Activated CD4-positive, alpha-beta memory T cell treated with anti-CD3 and anti-CD28 coated beads, Interleukin-2, amount 10 ng/mL, durations not matched to agents 7 days and 5 days (primary cell): ENCODE measurements at places on chromosomes 7 and 10.
A peak's percentile ranks its signal among the peaks of the same experiment; 100 is the strongest.

DNA sequence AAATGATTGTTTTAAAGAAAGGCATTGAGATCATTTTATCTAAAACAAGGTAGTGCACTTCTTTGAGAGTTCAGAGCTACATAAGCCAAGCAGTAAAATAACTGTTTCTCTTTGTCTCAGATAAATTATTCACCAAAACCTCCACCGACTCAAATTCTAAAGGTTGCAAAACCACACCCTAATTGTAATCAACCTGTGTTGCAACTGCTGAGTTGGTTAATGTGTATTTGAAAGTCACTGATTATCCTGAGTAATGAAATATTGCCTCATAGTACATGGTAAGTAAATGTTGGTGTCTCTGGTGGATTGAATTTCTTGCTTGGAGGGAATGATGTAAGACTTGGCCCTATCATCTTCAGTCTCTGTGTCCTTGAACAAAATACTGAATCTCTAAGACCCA, 35.9 kb upstream of the CYP2C9 start:
- DNase-seq, result no peak

GRCh38 chr10:86330778-86331763, 35.5 kb downstream of the GRID1 start:
- DNase-seq, result no peak

- DNase-seq, result no peak
Observed at GRCh38 chr7:26860361-26860760, 4.0 kb downstream of the SKAP2 start.

GRCh38 chr10:80518807-80519360, 18.8 kb upstream of the SH2D4B start:
- no peak for DNase-seq

DNA sequence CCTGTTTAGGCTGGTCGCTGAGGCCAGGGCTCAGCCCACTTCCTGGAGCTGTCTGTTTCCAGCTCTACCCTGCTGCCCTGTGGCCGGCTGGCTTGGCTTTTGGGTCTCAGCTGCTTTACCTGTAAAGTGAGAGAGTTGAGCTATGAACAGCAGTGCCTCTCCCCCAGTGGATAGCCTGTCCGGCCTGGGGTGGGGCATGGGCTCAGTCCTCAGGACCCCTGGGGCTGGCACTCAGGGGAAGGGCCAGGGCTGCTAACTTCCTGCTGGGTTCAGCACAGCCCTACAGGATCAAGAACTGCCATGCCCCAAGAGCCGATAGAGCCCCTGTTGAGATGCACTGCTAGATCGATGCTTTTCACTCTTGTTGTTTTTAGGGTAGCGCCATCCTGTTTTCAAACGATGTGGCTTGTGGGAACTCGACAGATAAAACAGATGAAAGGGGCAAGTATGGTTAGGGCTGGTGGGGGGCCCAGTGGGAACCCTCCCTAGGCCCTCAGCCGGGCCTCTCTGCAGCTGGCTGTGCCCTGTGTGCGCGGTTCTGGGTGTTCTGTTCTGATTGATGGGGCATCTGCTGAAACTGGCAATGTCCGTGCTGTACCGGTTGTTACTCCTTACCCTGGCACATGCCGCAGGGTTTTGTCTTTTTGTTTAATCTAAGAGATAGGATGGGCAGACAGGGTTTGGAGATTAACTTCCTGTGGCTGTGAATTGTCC, 10.0 kb upstream of the SFRP5 start:
- no peak for DNase-seq

- DNase-seq, result no peak
Observed at GRCh38 chr7:1964913-1965578, 267.7 kb downstream of the MAD1L1 start.

DNA sequence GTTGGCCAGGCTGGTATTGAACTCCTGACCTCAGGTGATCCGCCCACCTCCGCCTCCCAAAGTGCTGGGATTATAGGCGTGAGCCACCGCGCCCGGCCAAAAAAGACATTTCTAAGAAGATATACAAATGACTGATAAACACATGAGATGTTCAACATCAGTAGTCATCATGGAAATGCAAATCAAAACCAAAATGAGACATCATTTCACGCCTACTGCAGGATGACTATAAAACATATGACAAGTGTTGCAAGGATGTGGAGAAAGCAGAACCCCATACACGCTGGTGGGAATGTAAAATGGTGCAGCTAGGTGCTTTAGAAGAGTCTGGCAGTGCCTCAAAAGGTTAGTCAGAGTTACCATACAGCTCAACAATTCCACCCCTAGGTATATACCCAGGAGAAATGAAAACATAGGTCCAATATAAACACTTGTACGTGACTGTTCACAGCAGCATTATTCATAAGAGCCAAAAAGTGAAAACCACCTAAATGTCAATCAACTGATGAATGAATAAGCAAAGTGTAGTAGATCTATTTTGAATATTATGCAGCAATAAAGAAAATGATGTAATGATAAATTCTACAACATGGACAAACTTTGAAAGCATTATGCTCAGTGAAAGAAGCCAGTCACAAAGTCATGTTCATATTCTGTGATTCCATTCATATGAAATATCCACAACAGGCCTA, 24.5 kb downstream of the TMEM209 start:
- peak; percentile 22 for DNase-seq

GRCh38 chr10:14800397-14800796, 25.7 kb upstream of the FAM107B start:
- DNase-seq, result no peak

GRCh38 chr7:157945401-157945800, 608.6 kb downstream of the DNAJB6 start:
- DNase-seq, result no peak

DNA sequence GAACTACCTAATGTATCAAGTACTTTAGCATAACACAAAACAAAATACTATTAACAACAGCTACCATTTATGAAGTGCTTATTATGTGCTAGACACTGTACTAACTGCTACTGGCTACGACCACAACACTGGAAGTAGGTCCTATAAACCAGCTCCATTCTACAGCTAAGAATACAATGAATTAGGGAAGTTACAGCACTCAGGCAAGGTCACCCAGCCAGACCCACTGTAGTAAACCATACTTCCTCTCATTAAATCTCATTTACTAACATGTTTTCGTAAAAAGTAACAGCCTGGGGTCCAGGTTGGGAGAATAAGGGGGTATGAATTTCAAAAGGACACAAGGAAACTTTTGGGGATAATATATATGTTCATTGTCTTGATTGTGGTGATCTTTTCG, 25.4 kb downstream of the NAPEPLD start:
- DNase-seq, result no peak

GRCh38 chr7:107130487-107131220, 38.1 kb upstream of the HBP1 start:
- DNase-seq, result no peak

DNA sequence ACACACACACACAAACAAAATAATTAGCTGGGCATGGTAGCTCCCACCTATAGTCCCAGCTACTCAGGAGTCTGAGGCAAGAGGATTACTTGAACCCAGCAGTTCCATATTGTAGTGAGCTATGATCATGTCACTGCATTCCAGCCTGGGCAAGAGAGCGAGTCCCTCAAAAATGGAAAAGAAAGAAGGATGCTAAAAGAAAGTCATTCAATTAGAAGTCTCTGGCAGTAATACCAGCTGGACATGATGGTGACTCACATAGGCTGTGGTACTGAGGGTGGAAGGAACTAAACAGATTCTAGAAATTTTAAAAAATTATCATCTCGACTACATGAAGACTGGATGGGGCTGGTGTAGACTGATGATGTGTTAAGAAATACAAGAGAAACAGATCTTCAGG, 385.3 kb downstream of the ETV1 start:
- DNase-seq, result no peak

DNA sequence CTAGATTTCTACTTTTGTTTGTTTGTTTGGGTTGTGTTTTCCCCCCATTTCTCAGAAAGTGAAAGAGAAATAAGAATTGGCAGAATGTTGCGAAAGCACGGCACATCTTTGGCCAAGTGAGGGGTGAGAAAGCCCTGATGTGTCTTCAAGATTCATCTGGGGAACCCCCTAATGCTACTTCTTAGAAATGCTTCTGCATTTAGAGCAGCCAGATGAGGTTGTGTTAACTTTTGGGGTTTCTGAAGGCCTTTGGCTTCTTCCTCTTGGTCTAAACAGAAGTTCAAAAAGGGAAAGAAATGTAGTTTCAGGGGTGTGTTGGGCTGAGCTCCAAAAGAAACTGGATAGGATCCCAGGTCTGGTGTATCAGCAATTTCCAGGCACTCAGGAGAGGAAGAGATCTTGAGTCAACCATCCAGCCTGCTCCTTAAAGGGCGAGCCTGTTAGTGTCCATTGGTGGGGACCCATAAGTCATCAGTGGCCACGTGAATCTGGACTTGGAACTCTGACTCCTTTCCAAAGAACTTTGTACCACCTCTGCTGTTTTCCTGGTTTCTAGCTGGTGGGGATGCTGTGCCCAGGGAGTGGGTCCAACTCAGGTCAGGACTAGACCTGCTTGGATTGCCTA, 6.5 kb downstream of the DUSP5 start:
- DNase-seq, result peak; percentile 78

- DNase-seq, result no peak
Observed at GRCh38 chr10:96584035-96584434, 2.8 kb downstream of the TM9SF3 start.

- DNase-seq, result no peak
Observed at GRCh38 chr10:44471410-44471809, 86.5 kb upstream of the CXCL12 start.

- no peak for DNase-seq
Observed at GRCh38 chr7:4825081-4825480, 36.7 kb downstream of the PAPOLB start.

DNA sequence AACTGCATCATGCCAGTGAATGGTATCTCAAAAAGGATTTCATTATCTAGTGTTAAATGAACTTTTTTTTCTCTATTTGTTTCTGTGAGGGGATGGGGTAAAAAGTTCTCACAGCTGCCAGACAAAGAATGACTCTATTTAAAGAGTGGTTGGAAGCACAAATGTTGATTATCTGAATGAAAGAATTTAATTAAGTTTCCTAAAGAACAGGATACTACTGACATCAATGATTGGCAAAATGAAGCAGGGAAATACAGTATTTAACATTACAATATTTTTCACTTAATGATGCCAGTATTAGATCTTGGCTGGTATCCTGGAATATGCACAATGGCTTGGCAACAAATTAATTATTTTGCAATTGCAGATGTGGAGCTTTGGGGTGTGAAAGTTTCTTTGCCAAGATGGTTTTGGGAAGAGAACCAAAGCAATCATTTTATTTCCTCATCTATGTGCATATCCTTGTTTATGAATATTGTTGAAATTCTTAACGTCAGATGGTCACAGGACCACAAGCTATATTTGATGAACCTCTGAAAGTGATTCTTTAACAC, 336.8 kb downstream of the ARL4A start:
- no peak for DNase-seq

DNA sequence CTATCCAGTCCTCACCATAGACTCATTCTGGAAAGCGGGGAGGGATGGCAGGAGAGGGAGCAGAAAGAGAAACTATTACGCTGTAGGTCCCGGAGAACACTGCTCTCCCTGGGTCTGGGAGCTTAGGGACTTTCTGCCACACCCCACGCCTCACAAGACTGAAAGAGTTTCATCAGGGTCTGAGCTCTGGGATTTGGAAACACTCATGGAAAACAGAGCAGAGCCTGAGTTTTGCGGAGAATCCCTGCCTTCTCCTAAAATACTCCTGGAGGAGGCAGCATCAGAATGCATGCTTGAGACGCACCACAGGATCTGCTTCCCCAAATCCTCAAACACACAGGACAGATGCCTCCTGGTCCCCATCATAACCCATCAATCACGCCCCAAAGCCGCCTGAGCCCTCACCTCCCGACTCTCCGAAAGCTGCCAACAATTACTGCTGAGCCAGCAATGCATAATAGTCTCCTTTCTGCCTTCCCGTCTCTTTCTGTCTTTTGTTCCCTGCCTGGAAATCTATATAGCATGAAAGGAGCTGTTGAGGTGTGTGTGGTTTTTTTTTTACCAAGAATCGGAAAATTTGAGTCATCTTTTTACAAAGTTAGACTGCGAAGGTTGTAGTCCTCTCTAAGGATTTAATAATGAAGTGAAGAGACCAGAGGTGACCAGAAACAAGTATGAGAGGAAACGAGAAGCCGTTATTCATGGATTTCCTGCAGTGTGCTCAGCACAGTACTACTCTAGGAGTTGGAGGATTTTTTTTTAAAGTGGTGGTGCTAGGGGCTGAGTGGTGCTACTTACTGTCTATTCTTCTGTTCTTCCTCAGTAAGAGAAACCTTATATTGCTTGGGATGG, 37.7 kb downstream of the ASB13 start:
- peak; percentile 32 for DNase-seq

DNA sequence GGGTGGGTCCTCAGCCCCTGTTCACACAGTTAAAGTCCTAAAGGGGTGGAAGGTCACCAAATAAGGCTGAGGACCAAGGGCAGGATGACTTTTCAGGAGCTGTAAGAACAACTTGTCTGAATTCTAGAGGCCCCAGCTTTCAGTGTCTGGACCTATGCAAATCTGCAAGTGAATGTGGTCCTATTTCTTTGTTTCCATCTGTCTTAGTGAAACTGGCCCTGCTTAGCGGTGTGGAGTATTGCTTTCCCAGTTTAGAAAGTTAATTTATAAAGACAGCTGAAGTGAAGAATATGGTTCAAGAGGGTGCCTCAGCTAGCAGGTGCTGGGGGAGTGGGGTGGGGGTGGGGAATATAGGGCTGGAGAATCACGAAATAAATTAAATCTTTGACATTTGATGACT, 40.1 kb downstream of the HHEX start:
- no peak for DNase-seq
